Nucleus accumbens (tissue), 56 donors: ENCODE measurements at places on chromosomes 1 and 21.

DNA sequence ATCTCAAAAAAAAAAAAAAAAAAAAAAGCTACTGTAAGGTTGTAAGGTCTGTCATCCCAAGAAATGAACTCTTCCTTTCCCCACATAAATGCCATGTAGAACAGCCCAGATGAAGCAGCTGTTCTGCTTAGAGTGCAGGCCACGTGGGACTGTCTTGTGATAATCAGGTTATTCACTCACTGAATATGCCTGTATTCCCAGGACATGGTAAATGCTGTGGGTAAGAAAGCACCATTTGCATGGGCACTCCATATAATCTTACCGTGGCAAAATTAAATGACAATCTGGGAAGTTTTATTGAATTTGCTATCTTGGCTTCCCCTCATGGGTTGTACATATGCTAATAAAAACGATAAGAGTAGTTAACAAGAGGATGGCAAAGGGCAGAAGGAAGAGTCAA lies 13.8 kb downstream of the RGS5 start:
- DNase-seq: no peak

DNA sequence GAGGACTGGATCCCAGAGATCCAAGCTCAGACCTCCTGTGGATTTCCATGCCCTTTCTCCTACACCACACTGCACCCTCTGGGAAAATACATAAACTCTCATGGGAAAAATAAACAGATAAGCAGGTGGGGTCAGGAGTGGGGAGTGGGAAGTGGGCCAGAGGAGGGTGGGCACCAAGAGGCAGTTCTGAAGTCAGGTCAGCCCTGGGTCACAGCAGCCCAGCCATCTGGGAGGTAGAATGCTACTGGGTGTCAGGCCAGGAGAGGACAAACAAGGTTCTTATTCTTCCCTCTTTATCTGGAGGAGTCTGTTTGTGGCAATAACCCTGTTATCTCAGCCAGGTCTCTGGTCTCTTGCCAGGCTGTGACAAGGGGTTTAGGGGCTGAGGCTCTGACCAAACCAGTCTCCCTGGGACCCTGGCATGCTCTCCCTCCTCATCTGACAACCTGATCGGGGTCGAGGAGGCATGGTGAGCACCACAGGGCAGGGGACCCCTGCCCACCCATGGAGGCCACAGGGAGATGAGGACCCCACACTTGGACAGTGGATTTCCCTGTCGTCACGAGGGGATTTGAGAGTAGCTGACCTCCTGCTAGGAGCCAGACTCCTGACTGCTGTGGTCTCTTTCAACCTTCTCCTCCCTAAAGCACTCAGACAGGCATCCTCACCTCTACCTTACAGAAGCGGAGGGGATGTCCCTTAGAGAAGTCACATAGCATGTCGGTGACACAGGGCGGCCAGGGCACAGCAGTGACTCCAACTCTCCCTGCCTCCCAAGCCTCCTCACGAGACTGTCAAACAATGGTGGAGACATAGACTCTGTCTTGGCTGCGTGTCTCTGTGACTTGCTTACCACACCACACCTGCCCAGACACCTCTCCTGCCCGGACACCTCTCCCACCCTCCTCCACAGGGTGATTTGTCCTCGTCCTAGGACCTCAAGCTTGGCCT lies 51.3 kb upstream of the IFFO2 start:
- DNase-seq: no peak

GRCh38 chr1:22204057-22204840 lies 61.4 kb upstream of the WNT4 start:
- DNase-seq: no peak

DNA sequence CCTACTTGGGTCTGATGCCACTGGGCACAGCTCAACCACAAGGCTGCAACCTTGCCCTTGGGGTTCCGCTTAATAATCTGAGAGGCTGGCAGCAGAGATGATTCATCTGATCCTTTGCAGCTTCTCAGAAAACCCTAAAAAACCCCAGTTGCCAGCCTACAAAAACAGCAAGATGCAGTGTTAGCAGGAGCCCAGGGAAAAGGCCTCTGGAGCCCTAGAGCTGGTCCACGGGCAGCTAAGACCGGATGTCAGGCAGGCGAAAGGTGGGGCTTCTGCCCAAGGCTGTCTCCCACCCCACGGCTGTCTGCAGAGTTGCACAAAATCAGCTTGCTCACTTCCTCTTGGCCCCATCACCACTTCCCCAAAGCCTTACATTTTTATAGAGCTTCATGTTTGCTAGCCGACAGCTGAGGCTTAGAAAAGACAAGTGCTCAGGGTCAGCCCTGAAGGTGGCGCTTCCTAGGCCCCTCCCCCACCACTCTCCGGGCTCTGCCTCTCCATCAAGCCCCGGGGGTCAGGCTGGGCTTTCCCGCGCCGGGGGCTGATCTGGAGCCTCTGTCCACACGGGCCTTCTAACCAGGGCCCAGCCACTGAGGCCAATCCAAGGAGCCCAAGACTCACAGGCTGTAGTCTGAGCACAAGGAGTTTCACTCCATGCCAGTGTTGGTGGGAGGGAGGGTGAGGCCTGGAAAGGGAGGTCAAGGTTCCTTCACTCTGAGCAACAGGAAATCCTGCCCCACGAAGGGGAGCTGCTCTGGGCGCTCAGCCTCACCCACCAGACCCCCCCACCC lies 4.2 kb upstream of the ADORA3 start:
- no peak for DNase-seq

DNA sequence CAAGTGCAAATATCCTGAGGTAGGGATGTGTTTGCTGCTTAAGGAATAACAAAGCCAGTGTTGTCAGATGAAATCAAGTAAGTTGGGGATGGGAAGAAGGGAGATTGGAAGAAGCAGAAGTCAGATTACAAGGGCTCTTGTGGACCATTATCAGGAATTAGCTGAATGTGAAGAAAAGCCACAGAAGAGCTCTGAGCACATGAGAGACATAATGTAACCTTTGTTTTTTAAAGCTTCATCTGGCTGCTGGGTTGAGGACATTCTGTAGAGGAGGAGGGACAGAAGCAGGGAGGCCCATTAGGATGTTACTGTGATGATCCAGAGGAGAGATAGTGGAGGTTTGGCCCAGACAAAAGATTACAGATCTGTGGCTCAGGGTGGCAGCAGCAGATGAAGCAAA lies 111.7 kb downstream of the DUSP10 start:
- DNase-seq: no peak

GRCh38 chr1:1082776-1083415 lies 8.8 kb upstream of the RNF223 start:
- DNase-seq: no peak

- DNase-seq: no peak
Measured at GRCh38 chr1:119896303-119896702, at the start of gene ADAM30. Gene ADAM30 (minus strand): TSS chr1:119896515. CDS start chr1:119896336, 179 bp downstream.

DNA sequence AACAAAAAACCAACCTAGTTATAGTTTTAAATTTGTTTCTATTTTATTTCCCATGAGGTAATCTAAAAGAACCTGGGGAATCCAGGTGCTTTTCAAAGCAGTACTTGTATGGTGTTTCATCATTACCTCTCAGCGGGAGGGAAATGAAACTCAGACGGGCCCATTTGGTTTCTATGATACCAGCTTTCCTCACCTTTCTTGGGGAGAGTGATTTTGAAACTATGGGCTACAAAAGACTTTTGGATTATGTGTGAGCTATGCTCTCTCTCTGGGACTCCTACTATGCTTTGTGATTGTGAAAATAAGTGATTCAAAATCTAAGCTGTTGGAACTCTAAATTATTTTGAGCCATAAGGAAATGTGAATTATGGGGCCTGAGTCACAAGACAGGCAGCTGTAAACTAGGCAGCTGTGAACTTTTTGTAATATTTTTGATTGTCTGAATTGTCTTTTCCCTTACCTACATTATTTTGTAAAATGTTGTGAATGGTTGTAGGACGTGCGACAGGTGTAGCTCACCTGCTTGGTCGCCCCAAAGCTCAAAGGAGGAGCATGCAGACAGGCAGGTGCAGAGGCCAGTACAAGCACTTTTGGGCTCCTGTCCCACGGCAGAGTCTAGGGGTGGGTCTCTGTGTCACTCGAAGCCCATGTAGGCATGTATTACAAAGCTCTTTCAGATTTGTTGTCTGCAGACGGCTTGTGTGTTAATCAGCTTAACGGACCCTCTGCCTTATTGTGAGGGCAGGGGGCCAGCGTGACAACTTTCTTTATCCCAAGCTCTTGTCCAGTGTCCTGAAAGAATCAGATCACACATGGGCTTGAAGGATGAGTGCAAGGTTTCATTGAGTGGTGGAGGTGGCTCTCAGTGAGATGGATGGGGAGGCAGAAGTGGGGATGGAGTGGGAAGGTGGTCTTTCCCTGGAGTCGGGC lies 64.8 kb upstream of the BACH1 start:
- DNase-seq: no peak

DNA sequence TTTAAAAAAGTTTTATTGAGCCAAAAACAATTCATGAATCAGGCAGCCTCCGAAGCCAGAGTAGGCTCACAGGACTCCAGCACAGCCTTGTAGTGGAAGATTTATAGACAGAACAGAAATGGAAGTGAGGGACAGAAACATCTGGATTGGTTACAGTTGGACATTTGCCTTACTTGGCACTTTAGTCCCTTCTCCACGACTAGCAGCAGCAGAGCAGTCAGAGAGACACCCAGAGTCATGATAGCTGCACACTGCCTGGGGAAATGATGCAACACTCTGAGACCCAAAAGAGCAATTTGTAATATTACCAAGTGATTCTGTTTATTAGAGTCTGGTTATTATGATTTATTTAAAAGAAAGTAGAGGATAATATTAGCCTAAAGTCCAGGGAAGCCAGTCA lies 72.2 kb upstream of the KRTAP11-1 start:
- no peak for DNase-seq

DNA sequence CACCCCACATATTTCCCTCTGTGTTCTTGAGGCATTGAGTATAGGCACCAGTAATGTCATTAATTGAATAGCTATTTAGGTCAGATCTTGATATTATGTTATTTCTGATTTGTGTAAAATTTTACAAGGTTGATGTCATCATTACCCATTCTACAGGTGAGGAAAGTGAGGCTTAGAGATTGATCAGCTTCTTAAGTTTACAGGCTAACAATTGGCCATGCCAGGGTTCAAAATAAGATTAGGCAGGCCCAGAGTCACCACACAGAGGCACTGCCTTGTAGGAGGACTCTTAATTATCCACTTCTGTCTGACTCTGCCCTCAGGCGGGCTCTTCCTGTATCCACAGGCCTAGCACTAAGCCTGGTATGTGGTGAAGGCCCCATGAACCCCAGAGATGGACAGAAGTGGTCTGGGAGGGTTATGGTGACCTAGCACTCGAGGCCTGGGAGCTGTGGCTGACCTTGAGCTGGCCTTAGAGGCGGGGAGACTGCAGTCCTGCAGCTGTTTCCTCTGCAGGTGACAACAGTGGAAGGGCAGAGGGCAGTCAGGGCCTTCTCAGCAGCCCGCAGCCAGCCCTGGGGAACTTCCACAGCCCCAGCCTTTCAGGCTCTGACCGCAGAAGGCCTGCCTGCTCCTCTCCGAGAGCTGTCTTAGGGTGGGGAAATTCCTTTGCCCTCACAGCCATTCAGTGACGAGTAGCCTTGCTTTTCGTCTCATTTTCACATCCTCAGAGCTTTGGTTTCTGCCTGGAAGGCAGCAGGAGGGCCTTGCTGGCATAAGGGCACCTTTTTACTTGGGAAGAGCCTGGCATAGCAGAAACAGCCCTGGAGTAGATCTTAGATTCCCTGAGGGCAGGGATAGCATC lies 12.2 kb downstream of the ZDHHC18 start:
- no peak for DNase-seq

DNA sequence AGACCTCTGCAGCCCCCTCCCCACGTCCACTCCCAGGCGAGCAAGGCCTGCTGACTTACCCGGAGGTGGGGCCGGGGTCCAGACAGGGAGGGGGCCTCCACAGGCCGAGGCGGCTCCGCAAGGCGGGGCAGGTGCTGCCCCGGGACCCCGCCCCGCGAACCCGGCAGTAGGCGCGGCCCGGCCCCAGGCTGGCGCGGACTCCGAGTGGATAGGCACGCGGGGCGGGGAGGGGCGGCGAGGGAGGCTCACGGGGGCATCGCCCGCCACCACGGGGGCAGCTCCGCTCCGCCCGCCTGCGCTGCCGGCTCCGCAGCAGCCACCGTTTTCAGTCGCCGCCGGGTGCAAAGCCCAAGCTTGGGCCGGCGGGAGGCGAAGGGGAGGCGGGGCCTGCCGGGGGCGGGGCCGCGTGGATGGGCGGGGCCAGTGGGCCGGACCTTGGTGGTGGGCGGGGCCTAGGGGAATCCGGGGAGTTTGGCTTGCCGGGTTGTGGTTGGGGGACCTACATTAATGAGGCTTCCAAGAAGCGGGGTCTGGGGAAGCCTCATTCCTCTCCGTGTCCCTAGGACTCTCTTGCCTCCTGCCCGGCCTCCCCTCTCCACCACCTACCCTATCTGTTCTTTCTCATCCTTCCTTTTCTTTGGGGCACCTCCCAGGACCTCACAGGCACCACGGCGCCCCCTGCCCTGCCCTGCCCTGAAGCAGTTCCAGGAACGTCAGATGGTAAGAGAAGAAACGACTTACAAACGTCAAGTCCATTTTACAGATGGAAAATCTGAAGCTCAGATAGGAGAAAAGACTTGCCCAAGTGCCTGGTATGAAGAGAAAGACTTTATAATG lies at the start of gene RIMS3:
Gene RIMS3, minus strand, starts transcription at position 348 of the 837 bp plus-strand sequence. CDS start 23,757 bp downstream, outside the sequence.
- DNase-seq: peak; percentile 34
